ENCODE measurements at places on chromosomes 1 and 21. TPM values are rescaled to one million over a fixed set of nuclear protein-coding genes. Genes with fewer than 3 reads are reported as not detected.
A peak's percentile ranks its signal among the peaks of the same experiment; 100 is the strongest.

Gene CR1
- 11.4 TPM for total RNA-seq

Gene GJA4
- 20.0 TPM for total RNA-seq

- H3K27me3 ChIP-seq, result no peaks in the 10 kb centered on the region
- peak; percentile 84 for DNase-seq
- H3K4me1 ChIP-seq, result peaks cover 56% of the 10 kb centered on the region
- peak overlapping the region; percentile 78 for H3K4me3 ChIP-seq
- H3K36me3 ChIP-seq, result peaks cover 4% of the 10 kb centered on the region
- peak overlapping the region; percentile 98 for H3K27ac ChIP-seq
These were observed 623 bp downstream of the CAPN2 start for GRCh38 chr1:223712850-223713474.

Gene SNAPIN
- total RNA-seq, result 32.7 TPM

Gene CFHR1
- total RNA-seq, result not detected

DNA sequence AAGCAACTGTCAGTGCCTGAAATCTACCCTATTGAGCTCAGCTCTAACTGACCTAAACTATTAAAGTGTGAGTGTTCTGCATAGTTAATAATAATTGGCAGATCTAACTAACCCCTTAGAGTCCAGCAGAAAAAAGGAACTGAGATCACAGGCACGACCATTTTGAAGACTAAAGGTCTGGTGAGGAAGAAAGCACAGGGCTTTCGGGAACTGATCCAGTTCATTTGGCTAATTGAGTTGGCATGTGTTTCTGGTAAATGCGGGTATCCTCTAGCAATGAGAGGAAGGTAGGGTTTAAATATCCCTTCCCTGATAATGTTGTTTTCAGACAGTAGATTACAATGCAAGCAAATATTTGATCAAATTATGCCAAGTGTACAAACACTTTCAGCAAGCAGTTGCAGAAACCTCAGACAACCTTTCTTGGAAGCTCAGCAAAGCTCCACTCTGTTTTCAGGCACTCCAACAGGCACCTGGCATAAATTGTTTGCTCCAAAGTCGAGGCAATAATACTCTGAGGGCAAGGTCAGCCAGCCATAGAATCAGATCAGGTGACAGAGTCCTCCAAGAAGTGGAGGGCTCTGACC lies 100.8 kb downstream of the KCNK1 start:
- H3K4me1 ChIP-seq, result no peaks in the 10 kb centered on the region
- H3K27ac ChIP-seq, result no peak overlapping the region
- DNase-seq, result no peak
- no peak overlapping the region for H3K4me3 ChIP-seq
- H3K36me3 ChIP-seq, result no peaks in the 10 kb centered on the region

- H3K36me3 ChIP-seq, result no peaks in the 10 kb centered on the region
- H3K27ac ChIP-seq, result no peak overlapping the region
These were observed 64.9 kb downstream of the TAS1R2 start for GRCh38 chr1:18794561-18794960.

Gene SLAMF9
- total RNA-seq, result not detected

GRCh38 chr1:53340660-53341520 lies 13.0 kb upstream of the LRP8 start:
- no peaks in the 10 kb centered on the region for H3K36me3 ChIP-seq
- no peak overlapping the region for H3K4me3 ChIP-seq
- no peaks in the 10 kb centered on the region for H3K4me1 ChIP-seq
- H3K27ac ChIP-seq, result no peak overlapping the region

DNA sequence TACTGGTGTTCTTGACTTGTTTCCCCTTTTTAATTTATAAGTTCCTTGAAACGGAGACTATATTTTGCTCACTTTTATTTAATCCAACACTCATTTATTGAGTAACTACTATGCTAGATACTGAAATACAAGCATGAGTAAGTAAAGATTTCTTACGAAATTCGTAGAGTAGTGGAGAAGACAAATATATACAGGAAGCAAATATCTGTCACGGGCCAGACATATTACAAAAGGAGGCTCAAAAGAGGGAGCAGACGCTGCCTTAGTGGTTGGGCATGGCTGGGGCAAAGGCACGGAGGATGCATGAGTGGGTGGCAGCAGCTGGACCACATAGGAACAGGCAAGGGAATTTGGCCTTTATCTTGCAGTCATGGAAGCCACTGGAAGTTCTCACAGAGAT lies 6.8 kb downstream of the NCF2 start:
- no peaks in the 10 kb centered on the region for H3K36me3 ChIP-seq
- H3K4me1 ChIP-seq, result peaks cover 12% of the 10 kb centered on the region
- peak; percentile 81 for DNase-seq

Gene TRIM62
- total RNA-seq, result 4.5 TPM

DNA sequence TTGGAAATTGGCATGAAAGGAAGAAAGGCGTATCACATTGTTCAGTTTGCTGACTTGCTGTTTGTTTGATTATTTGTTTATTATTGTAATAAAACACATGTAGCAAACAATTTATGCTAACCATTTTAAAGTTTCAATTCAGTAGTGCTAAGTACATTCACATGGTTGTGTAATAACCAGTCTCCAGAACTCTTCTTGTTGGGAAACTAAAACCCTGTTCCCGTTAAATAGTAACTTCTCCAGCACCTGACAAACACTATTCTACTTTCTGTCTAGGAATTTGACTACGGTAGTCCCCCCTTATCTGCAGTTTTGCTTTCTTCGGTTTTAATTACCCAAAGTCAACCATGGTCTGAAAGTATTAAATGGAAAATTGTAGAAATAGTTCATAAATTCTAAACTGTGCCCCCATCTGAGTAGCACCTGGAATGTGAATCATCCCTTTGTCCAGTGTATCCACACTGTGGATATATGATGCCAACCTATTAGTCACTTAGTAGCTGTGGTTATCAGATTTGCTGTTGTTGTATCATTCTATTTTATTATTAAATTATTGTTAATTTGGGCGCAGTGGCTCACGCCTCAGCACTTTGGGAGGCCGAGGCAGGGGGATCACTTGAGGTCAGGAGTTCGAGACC lies 5.5 kb downstream of the MORC3 start:
- H3K36me3 ChIP-seq, result peaks cover 15% of the 10 kb centered on the region
- H3K27ac ChIP-seq, result no peak overlapping the region
- H3K27me3 ChIP-seq, result no peaks in the 10 kb centered on the region
- H3K4me1 ChIP-seq, result peaks cover 59% of the 10 kb centered on the region
- H3K4me3 ChIP-seq, result no peak overlapping the region

GRCh38 chr1:166182281-166182680 lies 15.5 kb upstream of the FAM78B start:
- no peak overlapping the region for H3K27ac ChIP-seq
- no peaks in the 10 kb centered on the region for H3K36me3 ChIP-seq
- H3K27me3 ChIP-seq, result peaks cover 6% of the 10 kb centered on the region
- H3K4me1 ChIP-seq, result no peaks in the 10 kb centered on the region
- no peak overlapping the region for H3K4me3 ChIP-seq

DNA sequence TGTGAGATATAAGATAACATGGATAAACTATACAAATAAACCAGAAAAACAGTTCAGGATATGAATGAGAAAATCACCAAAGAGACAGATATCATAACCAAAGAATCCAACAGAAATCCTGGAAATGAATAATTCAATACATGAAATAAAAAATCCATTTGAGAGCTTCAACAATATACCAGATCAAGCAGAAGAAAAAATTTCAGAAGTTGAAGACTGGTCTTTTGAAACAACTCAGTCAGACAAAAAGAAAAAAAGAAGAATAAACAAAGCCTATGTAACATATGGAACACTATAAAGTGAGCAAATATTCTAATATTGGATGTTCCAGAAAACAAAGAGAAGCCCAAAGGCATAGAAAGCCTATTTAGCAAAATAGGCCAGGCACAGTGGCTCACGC lies 5.2 kb upstream of the KRTAP12-2 start:
- H3K27me3 ChIP-seq, result no peaks in the 10 kb centered on the region
- H3K27ac ChIP-seq, result no peak overlapping the region
- H3K36me3 ChIP-seq, result no peaks in the 10 kb centered on the region
- DNase-seq, result no peak
- no peak overlapping the region for H3K4me3 ChIP-seq
- H3K4me1 ChIP-seq, result no peaks in the 10 kb centered on the region

Gene LRRIQ3
- total RNA-seq, result 0.67 TPM

DNA sequence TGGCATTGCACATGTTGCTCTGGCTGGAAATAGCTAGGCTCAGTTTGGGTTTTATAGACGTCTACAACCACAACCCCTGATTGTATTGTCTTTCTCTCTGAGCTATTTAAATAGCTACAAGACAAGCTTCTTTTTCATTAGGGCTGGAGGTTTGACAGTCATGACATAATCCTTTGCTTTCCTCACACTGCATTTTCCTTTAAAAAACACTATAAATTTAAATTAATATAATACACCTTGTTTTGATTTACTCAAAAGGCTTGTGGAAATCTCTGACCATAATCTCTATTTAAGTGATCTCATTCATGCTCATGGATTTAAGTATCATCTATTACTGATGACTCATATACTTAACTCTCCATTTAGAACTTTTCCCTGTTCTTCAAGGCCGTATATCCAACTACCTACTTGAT lies 50.4 kb upstream of the PTGFR start:
- H3K4me3 ChIP-seq, result no peak overlapping the region
- no peak overlapping the region for H3K27ac ChIP-seq
- H3K4me1 ChIP-seq, result no peaks in the 10 kb centered on the region

DNA sequence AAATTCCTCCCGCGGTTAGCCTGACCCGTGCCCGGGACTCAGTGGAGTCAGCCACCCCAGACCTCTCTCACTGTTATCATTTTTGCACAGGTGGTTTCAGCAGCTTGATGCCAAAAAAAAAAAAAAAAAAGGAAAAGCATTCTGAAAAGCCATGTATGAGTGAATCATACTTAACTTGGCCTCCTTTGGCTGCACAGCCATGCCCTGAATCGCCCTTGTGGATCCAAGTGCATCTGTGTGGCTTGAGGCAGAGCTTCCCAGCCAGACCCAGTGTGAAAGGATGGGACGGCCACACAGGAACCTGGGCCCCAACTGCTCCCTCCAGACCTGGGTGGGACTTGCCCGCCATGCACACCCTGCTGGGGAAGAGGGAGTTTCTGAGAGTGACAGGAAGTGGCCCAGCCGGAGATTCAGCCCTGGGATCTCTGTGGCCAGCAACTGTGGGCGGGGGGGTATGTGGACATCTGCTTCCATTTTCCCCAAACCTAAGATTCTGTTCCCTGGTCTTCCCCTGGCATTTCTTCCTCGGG lies 8.6 kb downstream of the YBEY start:
- no peaks in the 10 kb centered on the region for H3K27me3 ChIP-seq
- no peak overlapping the region for H3K27ac ChIP-seq
- H3K36me3 ChIP-seq, result peaks cover 13% of the 10 kb centered on the region
- no peak for DNase-seq
- H3K4me1 ChIP-seq, result peaks cover 18% of the 10 kb centered on the region
- no peak overlapping the region for H3K4me3 ChIP-seq

DNA sequence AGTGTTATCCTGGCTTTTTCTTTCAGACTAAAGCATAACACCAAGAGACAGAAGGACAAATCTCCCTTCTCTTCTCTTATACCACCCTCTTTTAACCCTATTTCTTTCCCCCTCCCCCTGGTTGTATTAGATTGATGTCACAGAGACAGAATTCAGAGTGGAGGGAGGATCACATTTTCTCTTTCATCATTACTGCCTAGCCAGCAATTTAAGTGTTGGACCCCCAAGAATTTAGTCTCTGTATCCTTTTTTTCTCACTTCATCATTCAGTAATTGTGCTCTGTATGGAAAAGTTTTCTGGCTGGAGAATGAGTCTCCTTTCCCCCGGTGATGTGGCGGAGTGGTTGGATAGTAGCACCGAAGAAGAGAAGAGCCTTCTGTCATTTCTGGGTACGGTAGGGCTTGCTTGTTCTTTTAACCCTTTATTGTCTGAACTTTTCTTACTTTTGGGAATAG lies 124.8 kb downstream of the CLEC20A start:
- peaks cover 8% of the 10 kb centered on the region for H3K4me1 ChIP-seq
- no peaks in the 10 kb centered on the region for H3K27me3 ChIP-seq
- DNase-seq, result no peak
- H3K4me3 ChIP-seq, result no peak overlapping the region

- no peak overlapping the region for H3K27ac ChIP-seq
- H3K4me3 ChIP-seq, result no peak overlapping the region
- no peaks in the 10 kb centered on the region for H3K36me3 ChIP-seq
- peaks cover 5% of the 10 kb centered on the region for H3K4me1 ChIP-seq
- DNase-seq, result no peak
These were observed 3.5 kb downstream of the OSCP1 start for GRCh38 chr1:36446746-36447145.

Data from upper lobe of right lung (tissue), 1 donor.